Posterior vena cava (tissue), 2 donors: ENCODE measurements at places on chromosomes 2 and 18. TPM values are rescaled to one million over a fixed set of nuclear protein-coding genes. Genes with fewer than 3 reads are reported as not detected.

- DNase-seq, result no peak
Measured at GRCh38 chr2:82282111-82282882, 1977.7 kb upstream of the LRRTM1 start.

The OSGEPL1 gene
- total RNA-seq, result 5.6 TPM

DNA sequence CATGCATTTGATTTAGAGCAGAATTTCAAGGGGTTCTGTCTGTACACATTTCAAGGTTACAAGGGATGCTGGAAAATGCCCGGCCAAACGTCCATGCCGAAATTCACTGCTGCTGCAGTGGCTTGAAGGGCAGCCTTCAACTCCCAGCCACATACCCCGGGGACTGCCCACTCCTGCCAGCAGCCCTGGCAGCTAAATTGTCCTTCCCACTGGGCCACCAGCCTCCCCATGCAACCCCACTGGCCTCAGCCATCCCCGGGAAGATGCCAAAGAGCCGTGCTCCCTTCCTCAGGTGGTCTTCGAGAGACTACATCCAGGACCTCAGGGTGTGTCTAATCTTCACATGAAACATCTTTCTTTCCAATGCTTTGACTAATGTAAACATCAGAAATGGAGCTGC is 478.7 kb upstream of the MYT1L start:
- DNase-seq, result no peak

- DNase-seq, result peak; percentile 95
Measured at GRCh38 chr2:230987137-230988020, 8.5 kb upstream of the SPATA3 start.

- DNase-seq, result no peak
Measured at GRCh38 chr2:236702657-236703372, 133.2 kb downstream of the ACKR3 start.

- no peak for DNase-seq
Measured at GRCh38 chr18:56286775-56287325, 351.5 kb downstream of the TXNL1 start.

The CIB4 gene
- not detected for total RNA-seq

DNA sequence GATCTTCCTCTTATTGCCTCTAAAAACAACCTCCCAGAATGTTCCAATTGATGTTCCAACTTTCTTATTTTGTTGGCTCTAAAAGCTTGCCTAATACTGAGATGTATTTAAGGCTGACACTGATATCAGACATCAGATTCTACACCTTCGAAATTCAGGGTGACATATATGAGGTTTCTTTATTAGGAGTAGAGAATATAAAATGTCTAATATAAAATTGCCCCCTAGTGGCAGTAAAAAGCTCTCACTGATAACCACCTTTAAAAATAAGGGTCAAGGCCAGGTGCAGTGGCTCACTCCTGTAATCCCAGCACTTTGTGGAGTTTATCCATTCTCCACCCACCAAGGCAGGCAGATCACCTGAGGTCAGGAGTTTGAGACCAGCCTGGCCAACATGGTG is 789.7 kb upstream of the SLC39A10 start:
- no peak for DNase-seq

DNA sequence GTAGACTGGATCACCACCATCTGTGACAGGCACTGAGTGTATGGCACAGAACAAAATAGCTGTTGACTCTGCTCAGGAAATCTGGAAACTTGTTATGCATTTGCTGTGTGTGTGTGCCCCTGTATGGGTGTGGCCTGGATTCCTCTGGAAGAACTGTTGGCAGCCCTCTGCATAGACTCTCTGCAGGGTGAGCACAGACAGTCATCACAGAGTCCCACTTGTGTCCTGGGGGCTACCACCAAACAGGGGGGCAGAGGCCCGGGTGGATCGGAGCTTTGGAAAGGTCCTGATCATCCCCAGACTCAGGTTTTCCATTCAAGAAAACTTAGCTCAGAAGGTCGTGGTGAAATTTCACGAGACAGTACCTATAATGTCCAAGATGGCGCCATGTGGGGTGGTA is 258.6 kb downstream of the SOX11 start:
- DNase-seq, result no peak

The MLPH gene
- total RNA-seq, result 6.0 TPM

GRCh38 chr2:204260162-204260877 is 285.0 kb upstream of the PARD3B start:
- DNase-seq, result peak; percentile 87

- DNase-seq, result no peak
Measured at GRCh38 chr2:232229911-232230310, 148.6 kb upstream of the ALPP start.

- DNase-seq, result no peak
Measured at GRCh38 chr2:75462721-75463120, 98.0 kb downstream of the EVA1A start.

DNA sequence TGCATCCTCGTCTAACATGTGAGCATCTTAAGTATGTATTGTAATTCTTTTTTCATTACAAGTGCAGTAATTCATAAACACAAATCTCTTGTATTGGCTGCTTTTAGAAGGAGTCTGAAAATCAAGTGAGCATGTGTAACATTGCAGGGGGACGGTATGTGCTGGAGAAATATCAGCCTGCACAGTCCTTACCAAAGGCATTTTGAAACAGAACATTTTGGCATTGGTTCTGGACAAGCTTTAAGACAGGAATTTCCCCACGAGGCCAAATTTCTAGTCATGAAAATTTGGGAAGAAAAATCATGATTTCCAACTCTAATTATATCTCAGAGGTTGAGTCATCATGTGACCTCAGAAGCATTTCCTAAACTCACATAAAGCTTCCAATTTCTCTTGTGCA is 24.7 kb upstream of the NRP2 start:
- DNase-seq, result no peak

The GAREM1 gene
- total RNA-seq, result 9.8 TPM

DNA sequence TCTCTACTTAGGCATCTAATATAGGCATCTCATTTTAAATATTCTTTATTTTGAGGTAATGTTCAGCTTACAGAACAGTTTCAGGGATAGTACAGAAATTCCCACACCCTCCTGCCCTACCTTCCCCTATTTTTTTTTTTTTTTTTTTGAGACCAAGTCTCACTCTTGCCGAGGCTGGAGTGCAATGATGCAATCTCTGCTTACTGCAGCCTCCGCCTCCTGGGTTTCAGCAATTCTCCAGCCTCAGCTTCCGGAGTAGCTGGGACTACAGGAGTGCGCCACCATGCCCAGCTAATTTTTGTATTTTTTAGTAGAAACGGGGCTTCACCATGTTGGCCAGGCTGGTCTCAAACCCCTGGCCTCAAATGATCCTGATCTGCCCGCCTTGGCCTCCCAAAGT is 97.6 kb downstream of the EPB41L5 start:
- DNase-seq, result no peak
